ENCODE measurements at places on chromosomes 6 and 20.

GRCh38 chr20:62872184-62872847, 10.7 kb upstream of the TCFL5 start:
- DNase-seq = no peak

DNA sequence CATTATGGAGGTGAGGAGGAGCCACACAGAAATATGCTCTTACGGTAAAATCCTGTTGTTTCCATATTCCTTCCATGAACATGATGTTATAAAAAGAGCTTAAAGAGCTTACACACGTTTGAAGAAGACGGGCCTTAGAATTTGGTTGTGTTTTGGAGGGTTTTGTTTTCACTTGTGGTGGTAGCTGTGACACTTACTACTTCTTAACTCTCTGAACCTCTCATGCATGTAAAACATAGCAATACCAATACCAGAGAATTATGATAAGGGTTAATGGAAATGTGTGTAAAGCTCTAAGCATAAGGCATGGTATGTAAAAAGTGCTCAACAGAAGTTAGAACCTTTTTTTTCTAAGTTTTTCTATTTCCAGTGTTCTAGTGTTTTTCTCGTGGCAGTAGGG, 256.1 kb upstream of the KCNQ5 start:
- DNase-seq = no peak

GRCh38 chr20:2849529-2849928, 9.0 kb downstream of the VPS16 start:
- DNase-seq = no peak

- DNase-seq = no peak
These were observed 39.7 kb upstream of the CARMIL1 start for GRCh38 chr6:25239498-25239897.

- DNase-seq = peak; percentile 17
These were observed 122.8 kb downstream of the SYCP2 start for GRCh38 chr20:59810449-59811187.

- no peak for DNase-seq
These were observed 20.3 kb downstream of the ANKS1A start for GRCh38 chr6:34909320-34909883.

DNA sequence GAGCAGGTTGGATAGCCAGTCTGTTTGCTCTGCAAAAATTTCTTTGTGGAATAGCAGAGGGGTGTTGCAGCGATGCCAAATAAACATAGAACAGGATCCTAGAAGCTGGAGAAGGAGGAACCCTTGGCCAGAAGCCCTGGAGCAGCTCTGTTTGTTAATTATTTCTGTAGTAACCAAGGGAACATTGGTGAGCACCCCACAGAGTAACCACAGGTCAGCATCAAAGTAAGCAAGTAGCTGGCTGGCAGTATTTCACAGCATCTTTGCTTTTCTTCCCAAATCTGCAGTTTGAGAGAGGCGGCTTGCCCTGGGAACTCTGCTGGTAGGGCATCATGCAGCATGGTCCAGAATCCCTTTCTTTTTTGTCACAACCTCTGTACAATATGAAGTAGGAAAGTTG, 12.7 kb upstream of the APMAP start:
- DNase-seq = no peak

DNA sequence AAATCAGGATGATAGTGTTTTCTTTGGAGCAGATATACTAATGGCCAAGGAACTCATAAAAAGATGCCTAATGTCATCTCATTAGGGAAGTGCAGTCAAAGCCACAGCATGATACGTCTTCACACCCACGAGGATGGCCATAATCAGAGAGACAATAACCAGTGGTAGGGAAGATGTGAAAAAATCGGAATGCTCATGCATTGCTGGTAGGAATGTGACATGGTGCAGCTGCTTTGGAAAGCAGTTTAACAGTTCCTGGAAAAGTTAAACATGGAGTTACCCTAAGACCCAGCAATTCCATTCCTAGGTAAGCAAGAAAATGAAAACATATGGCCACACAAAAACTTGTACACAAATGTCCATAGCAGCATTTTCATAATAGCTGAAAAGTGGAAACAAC, 29.9 kb downstream of the BCAS1 start:
- no peak for DNase-seq

DNA sequence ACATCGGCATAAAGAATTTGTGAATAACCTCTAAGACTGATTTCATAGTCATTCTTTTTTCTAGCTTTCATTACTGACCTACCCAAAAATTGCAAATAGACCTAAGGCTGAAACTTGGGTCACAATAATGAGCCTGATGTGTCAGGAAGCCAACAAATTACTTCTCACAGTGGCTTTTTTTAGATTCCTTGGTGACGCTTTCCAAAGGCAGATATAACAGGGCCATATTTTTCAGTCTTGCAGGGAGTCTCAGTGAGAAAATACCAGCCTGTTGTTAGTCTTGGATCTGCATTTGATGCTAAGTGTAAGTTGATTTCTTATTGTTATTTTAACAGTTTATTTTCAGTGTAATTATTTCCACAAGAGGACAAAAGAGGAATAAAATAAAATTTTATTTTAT, 179.7 kb downstream of the KHDC1L start:
- DNase-seq = no peak

GRCh38 chr20:37297066-37297736, 7.7 kb downstream of the MANBAL start:
- DNase-seq = peak; percentile 32

DNA sequence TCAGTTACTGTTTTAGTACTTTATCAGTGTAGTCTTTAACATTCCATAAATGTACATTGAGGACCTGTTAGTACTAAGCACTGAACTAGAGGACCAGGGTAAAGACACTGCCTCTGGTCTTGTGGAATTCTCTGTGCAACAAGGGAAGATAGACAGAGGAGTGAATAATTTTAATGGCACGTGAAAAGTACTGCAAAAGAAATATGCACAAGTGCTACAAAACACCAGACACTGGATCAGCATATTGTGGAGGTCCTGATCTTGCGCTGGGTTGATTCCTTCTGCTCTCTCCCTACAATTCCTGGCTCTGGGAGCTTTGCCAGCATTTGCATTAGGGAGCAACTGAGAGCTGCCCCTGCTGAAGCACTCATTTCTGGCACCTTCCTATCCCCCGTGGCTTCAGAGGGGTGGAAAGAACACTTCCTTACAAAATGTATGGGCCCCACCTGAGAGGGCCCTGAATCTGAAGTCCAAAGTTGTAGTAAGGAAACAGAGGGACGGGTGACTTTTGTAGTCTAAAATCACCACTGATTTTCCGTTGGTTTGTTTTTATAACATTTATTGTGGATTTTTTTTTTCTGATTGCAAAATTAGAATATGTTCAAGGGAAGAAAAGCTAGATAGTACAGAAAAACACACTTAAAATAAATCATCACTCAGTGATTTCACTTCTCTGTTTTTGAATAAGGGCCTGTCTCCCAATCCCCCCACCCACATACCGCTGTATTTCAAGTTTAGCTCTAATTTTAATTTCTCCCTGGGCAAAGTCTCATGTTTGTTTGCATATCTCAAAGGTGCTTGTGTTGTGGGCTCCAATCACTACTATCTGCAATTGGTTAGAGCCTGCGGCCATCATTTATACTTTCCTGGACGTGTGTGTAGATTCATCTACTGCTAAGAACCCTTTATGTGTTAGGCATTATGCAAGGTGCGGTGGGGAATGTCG, 4.9 kb downstream of the PKIG start:
- DNase-seq = no peak
